ENCODE measurements at places on chromosomes 3 and 15.

- DNase-seq, result no peak
These were observed 794.4 kb upstream of the LMCD1 start for GRCh38 chr3:7707187-7707586.

GRCh38 chr3:95939235-95939809 is 875.1 kb upstream of the EPHA6 start:
- DNase-seq, result no peak

DNA sequence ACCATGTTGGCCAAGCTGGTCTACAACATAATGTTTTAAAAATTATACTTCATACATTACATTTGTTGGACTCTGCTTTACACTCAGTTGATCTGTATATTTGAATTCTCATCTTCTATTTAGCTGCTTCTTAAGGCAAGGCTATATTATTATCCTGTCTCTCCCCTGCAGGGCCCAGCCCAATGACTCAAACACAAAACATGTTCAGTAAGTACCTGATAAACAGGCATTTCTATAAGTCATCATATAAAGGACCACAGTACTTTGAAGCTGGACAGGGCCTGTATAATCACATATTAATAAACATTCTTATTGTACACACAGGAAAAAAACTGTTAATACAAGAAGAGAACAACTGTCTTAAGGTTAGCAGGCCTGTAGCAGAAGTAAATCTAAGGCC is 36.2 kb downstream of the NGLY1 start:
- DNase-seq, result no peak

- DNase-seq, result peak; percentile 9
These were observed 3.9 kb upstream of the ACTL6A start for GRCh38 chr3:179558742-179559364.

- no peak for DNase-seq
These were observed 951 bp downstream of the FOXL2 start for GRCh38 chr3:138945709-138946662.

DNA sequence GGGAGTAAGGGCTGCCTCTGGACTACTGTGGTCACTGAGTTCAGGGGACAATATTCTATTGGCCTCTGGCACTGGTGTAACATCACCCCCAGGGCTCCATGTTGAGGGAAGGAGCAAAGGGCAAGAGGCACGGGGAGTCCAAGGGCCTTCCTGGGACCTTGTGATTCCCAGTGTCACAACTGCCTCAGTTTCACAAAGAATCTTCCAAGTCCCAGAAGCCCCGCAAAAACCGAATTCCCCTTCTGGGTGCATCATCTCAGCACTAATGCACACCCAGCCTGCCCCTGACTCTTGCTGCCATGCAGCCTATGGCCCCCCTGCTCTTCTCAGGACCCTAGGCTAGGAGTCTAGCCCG is 5.5 kb downstream of the AMOTL2 start:
- no peak for DNase-seq

DNA sequence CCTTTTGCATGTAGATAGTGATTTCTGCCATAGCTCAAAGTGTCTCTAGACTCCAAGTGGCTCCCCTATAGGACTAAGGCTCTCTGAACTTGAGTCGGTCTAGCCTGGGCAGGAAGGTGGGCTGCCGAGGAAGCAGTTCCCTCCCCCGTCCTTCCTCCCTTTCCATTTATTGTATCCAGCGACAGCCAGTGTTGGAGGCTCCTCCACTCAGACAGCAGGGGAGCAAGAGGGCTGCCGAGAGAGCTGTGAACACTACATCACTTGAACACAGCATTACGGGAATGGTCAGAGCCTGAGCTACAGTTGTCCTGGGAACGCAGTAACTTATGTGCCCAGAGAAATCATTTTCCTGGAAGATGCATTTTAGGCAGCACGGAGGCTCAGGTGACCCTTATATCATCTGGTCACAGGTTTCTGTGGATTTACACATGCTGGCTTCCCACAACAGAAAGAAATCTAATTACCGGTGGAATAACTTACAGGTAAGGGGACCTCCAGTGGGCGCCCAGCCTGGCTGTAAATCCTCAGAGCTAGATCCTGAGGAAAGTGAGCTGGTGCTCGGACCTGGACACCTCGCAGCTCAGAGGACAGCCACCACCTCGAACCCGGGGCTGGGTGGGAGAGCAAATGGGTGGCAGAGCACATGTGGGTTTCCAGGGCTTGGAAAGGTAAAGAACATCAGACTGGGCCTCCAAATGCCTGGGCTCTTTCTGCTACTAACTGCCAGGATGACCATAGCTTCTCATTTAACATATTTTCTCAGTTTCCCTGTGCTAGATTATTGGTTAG is 197.1 kb downstream of the UACA start:
- DNase-seq, result no peak

DNA sequence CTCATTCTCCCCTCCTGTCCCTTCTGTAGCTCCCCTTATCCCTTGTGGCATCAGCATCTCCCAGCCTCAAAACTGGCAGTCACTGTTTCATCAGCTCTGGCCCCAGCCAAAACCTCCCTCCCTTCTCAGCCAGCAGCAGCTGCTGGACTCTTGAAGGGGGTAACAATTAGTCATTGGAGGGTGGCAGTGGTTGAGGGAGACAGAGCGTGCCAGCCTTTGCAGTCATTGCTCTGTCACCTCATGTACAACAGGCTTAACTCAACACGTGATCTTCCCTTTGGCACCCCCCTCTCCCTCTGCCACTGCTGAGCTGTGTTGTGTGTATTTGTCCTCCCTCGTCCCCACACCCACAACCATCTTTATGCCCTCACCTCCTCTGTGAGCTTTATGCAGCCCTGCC is 28.2 kb downstream of the RBP2 start:
- DNase-seq, result no peak

- no peak for DNase-seq
These were observed 281.0 kb downstream of the KLF13 start for GRCh38 chr15:31607656-31608055.

DNA sequence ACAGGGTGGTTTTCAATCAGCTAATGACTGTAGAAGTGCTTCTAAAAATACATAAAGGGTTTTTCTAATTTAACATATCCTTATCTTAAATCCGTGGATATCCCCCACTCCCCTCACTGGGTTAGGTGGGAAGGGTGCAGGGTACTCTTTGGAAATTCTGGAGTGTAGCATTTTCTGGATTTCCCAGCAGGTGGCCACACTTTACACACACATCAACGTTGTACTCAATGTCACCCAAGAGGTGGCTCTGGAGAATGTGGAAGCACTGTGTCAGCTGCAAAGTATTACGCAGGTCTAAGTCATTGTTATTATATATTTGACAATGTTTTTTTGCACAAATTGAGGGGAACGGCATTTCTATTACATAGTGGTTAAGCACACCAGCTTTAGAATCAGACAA is 168.8 kb downstream of the CHDH start:
- no peak for DNase-seq
